ENCODE measurements at places on chromosomes 2 and 18. TPM values are rescaled to one million over a fixed set of nuclear protein-coding genes. Genes with fewer than 3 reads are reported as not detected.

UGT1A3 gene
- total RNA-seq: not detected

RGPD3 gene
- 1.1 TPM for total RNA-seq

DNA sequence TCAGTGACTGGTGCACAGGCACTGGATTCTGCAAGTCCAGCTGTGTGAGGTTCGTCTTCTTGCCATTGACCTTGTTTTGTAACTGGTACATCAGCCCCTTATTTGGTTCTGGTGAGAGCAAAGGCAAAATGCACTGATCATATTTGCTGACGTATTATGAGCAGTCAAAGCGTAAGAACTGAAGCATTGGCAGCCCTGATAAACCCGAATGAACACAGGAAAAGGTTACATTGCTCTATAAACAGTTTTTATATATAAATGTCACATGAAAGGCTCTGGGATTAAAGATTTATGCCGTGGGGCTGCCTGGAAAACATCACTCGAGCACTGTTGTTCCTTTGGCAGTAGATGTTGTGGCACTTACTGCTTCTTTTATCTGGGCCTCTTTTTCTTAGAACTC lies 167.9 kb downstream of the IRS1 start:
- peak; percentile 71 for ATAC-seq

GRCh38 chr2:11698009-11698922 lies 28.3 kb upstream of the NTSR2 start:
- peak; percentile 88 for ATAC-seq

CMPK2 gene
- total RNA-seq: 3.1 TPM

GRCh38 chr2:241869087-241869961 lies at the start of gene RTP5:
Gene RTP5, plus strand, starts transcription at chr2:241869729. Its CDS starts 28 bp downstream, at chr2:241869757.
- ATAC-seq: no peak

DNA sequence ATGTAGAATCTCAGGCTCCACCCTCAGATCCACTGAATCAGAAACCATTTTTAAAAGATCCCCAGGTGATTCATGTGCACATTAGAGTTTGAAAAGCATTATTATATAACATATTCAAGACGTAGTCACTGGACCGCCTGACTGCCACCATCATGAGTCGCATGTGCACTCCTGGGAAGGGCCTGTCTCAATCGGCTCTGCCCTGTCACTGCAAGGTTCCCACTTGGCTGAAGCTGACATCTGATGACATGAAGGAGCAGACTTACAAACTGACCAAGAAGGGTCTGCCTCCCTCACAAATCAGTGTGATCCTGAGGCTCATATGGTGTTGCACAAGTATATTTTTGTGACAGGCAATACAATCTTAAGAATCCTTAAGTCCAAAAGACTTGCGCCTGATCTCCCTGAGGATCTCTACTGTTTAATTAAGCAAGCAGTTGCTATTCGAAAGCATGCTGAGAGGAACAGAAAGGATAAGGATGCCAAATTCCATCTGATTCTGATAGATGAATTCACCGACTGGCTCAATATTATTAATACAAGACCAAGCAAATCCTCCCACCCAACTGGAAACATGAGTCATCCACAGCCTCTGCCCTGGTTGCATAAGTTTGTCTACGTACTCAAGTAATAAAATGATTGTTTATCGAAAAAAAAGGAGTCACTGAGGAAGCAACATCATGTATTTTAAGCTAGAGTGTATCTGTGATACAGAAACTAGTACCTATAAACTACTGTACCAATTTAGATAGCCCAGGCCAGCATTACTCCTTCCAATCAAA lies 26.2 kb downstream of the ATAD2B start:
- ATAC-seq: peak; percentile 55

- ATAC-seq: no peak
Measured at GRCh38 chr2:18373664-18374063, 186.8 kb downstream of the RDH14 start.

- ATAC-seq: no peak
Measured at GRCh38 chr2:59787095-59787494, 766.4 kb downstream of the BCL11A start.

ITGA4 gene
- 5.9 TPM for total RNA-seq

CIB4 gene
- not detected for total RNA-seq

DNA sequence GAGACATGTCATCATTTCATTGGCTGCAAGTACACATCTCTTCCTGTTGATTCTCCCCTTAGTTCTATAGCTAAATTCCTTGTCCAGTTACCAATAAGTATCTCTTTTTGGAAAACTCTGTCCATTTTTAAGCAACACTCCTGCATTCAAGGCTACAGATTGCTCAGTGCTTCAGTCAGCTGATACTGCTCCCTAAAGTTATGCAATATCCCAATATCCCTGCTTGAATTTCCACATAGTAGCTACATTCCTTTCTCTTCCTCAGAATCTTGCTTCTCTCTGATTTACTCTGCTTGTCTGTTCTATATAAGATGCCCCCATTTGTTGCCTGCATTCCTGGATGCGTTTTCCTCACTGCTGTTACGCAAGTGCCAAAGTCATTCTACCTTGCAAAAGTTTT lies 109.8 kb downstream of the PARD3B start:
- peak; percentile 79 for ATAC-seq

GRCh38 chr2:234366891-234367290 lies 130.0 kb downstream of the ARL4C start:
- ATAC-seq: peak; percentile 46

- no peak for ATAC-seq
Measured at GRCh38 chr2:45115181-45115580, 105.9 kb upstream of the SIX2 start.

GRCh38 chr2:99607861-99608491 lies 118.2 kb upstream of the REV1 start:
- ATAC-seq: no peak

LONRF2 gene
- total RNA-seq: 47.7 TPM

GRCh38 chr2:233085037-233085838 lies 25.1 kb downstream of the INPP5D start:
- ATAC-seq: no peak

- ATAC-seq: no peak
Measured at GRCh38 chr2:122692400-122693083, 937.1 kb downstream of the TSN start.

- ATAC-seq: no peak
Measured at GRCh38 chr2:65291216-65292105, 63.8 kb downstream of the ACTR2 start.

DNA sequence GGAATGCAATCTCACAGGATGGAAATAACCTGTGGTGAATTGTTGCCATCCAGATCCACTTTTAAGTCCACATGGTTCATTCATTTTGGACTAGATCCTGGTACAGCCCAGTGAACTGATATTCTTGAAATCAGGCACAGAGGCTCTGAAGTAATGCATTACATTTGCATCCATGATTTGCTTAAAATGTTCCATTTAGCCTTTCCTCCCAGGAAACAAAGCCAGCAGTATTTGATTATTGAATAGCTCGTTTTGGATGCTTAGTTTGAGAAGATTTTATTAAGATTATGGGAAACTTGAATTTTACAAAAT lies 995.8 kb upstream of the CDH2 start:
- ATAC-seq: no peak

DES gene
- 17,655 TPM for total RNA-seq

DNA sequence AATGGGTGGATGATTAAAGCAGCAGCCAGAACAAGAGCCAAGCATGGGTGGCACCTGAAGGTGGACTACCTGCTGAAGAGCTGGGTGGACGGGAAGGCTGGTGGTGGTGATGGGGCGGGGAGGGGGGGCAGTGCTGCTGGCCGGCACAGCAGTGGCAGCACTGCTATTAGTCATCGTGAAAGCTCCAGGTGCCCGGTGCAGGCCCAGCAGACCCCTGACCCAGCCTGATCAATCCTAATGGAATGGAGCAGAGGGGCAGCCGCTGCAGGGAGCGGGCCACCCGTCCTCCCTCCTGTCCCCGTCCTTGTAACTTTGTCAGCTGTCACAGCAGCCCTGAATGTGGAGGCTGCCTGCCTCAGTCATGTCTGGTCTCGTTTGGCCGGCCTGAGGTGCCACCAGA lies 174.9 kb downstream of the CELF4 start:
- ATAC-seq: no peak

SCN3A gene
- 1.1 TPM for total RNA-seq

DNA sequence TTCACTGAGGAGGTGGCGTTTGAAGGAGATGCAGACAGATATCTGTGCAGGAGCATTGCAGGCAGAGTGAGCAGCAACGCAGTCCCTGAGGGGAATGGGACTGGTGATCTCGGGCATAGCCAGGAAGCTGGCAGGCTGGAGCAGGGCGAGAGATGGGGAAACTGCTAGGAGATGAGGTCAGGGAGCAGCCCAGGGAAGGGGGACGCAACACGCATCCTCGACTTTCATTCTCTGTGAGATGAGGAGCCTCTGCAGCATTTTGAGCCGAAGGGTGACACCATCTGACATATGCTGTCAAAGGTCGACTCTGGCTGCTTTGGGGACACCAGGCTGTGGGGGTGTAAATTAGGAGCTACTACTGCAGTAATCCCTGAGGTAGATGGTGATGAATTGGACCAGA lies 4.3 kb upstream of the CHRNA1 start:
- ATAC-seq: no peak

GRCh38 chr2:183967756-183968155 lies 630.6 kb upstream of the ZNF804A start:
- no peak for ATAC-seq

GRCh38 chr18:70233974-70234373 lies 28.5 kb upstream of the RTTN start:
- no peak for ATAC-seq

DNA sequence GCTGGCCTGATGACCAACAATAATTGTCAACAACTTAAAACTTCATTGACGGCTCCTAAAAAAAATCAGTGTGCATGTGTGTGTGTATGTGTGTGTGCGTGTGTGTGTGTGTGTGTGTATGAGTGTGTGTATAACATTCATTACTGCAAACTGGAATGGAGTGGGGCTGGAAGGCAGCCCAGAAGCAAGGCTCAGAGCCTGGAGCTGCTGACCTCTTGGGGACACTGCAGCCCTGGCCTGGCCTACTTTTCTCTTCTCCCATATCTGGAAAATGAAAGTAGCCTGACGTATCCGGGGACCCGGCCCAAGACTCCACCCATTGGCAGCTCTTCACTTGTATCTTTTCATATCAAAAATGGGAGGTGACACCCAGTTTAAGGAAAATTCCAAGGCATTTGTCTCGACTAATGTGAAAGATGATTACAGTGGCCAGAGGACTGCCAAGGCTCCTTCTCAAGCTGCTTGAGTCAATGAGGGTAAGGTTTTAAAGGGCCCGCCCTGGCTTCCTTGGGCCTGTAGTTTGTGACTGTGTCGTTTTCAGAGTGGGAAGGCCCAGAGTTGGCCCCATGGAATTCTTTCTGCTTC lies 72.4 kb upstream of the IL1R1 start:
- peak; percentile 92 for ATAC-seq

DNA sequence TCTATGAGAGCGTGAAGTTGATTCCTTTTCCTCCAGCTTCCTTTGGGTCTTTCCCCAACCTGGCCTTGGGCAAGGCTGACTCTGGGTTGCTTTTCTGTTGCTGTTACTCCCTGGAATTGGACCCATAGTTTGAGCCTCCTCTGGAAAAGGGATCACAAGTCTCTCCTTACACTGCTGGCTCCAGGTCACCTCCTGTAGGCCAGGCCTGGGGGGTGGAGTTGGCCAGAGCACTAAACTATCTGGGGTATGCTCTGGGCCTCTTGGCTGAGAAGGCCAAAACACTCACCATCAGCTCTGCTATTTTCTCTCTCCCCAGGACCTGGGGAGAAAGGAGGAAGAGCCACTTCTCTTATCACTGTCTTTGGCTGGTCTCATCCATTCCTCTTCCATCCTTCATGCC lies 56.5 kb upstream of the NCOA1 start:
- ATAC-seq: peak; percentile 63

AMER3 gene
- total RNA-seq: 0.27 TPM

Data from gastroesophageal sphincter (tissue), 4 donors.